ENCODE measurements at places on chromosomes 2 and 18.

- no peak for DNase-seq
Observed at GRCh38 chr2:120299004-120299403, 46.4 kb downstream of the RALB start.

- DNase-seq = no peak
Observed at GRCh38 chr18:37641573-37641972, 76.0 kb upstream of the CELF4 start.

DNA sequence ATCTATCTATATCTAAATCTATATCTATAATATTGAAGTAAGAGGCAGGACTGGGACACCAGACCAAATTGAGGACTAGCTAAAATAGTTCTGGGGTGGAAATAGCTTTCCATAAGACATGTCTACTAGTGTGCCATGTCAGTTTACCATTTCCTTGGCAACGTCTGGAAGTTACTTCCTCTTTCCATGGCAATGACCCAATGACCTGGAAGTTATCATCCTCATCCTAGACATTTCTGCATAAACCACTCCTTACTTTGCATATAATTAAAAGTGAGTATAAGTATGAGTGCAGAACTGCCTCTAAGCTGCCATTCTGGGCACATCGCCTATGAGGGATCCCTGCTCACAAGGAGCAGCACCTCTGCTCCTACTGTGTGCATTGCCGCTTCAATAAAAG is 734.0 kb upstream of the GCFC2 start:
- no peak for DNase-seq

DNA sequence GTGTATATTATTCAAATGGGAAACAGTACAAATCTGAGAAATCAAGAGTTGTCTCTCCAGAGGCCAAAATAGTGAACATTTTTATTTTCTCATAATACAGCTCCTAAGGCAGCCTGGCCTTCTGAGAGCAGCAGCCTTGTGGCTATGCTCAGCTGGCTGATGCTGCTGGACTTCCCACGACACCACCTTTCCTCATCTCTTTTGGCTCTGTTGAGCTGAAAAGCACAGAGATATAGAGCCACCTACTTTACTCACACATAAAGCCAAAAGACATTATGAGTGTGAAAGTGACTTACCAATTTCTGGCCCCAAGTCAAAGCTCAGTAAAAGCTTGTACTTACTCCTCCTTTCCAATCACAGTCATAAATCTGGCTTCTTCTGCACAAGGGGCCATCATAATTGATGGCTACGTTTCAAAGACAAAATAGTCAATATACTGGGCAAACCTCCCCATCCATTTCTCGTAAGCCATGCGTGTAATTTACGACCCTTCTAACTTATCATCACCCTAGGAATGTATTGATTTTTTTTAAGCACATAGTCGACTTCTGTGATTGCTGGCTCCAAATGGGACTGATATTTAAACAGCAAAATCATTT is 18.6 kb upstream of the REG3A start:
- DNase-seq = no peak

DNA sequence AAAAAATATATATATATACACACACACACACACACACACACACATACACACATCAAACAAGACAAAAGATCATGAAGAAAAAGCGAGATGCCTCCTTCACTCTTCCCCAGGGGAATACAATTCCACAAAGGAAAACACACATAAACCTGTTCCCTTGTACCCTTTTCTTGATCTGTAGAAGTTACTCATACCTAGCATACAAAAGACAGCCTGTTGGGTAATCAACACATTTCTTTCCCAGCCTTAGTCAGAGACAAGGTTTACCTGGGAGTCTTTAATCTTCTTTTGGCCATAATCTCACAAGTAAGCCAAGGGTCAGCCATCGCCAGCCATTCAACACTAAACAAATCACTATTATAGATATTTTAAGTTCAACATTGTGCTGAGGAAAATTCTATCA is 407.0 kb downstream of the SUCLG1 start:
- DNase-seq = no peak

GRCh38 chr18:22466608-22467395 is 49.1 kb upstream of the CTAGE1 start:
- peak; percentile 44 for DNase-seq

DNA sequence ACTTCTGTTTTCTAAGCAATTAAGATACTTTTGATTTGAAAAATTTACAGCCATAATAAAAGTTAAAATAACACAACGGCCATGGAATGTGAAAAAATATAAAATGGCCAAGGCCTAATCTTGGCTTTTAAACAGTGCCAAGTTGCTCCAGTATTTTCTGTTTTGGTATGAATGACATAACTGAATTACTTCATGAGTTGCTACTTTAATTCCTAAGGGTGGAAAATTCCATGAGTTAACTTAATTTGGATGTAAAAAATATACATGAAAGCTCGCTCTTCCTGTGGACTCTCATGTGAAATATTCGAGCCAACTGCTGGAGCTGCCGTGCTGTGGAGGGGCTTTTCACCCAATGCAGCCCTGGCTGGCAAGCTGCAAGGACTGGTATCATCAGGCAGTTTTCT is 286.0 kb upstream of the CCDC68 start:
- no peak for DNase-seq

- DNase-seq = peak; percentile 68
Observed at GRCh38 chr2:54708584-54709335, 14.7 kb upstream of the EML6 start.
